Hindlimb muscle (tissue), 1 donor: ENCODE measurements at places on chromosomes 12 and 14. TPM values are rescaled to one million over a fixed set of nuclear protein-coding genes. Genes with fewer than 3 reads are reported as not detected.

The BATF gene
- polyA plus RNA-seq = 1.0 TPM

The ASB2 gene
- polyA plus RNA-seq = 31.7 TPM

The NPAS3 gene
- 3.8 TPM for polyA plus RNA-seq

GRCh38 chr12:95102916-95103671 lies 29.7 kb upstream of the NR2C1 start:
- DNase-seq = no peak

- no peak for DNase-seq
These were observed 43.9 kb upstream of the ATP23 start for GRCh38 chr12:57897286-57897974.

DNA sequence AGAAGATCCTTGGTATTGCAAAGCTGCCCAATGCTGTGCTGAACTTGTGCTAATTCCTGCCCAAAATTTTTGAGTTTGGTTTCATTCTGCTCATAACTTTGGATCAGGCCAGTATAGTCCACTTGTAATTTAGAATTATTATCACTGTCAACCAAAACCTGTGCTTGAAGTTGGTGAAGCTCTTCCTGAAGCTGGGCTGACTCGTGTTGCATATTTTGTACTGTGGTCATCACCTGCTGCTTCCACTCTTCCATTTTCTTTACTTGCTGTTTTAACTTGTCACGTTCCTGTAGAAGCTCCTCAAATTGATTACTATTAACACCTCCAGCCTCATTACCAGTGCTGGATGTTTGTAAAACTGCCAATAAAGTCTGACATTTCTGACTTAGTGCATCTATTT lies 35.8 kb downstream of the TRIP11 start:
- no peak for DNase-seq

DNA sequence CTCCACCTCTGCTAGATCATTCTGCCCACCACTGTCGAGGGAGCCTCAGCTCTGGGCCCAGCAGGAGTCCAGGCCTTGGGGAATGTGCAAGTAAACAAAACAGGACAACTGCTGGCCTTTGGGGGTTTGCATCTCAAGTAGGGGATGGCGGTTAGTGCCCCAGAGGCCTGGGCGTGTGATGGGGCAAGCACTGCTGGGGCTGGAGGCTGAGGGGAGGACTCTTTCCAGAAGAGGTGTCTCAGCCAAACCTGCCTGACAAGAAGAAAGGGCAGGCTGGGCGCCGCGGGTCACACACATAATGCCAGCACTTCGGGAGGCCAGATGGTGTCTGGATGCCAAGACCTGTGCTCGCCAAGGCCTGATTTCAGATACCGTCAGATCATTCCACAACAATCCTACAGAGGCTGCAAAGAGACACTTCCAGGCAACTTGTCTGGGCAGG lies 8.6 kb upstream of the ALDH2 start:
- DNase-seq = no peak

- DNase-seq = no peak
These were observed 41.1 kb downstream of the RPS29 start for GRCh38 chr14:49545071-49545470.

DNA sequence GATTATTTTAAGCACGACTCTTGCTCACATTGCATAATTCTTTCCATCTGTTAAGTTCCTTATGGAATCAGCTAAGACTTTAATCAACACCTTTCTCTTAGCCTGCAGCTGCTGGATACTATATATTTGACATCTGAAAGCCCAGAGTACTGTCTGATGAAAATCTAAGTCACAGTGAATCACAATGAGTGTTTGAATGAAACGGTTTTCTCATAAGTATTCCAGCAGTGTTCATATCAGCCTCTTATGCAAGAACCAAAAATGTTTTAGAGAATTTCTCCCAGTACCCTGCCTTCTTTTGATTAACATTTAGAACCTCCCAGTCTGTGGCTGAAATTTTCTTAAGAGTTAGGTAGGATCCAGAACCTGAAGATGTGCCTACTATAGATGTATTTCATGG lies 55.6 kb downstream of the FRMD6 start:
- no peak for DNase-seq

- no peak for DNase-seq
These were observed 153.7 kb downstream of the PRKD1 start for GRCh38 chr14:29773990-29774389.

- DNase-seq = no peak
These were observed 21.7 kb upstream of the KRT83 start for GRCh38 chr12:52342781-52343490.

- DNase-seq = no peak
These were observed 68.7 kb downstream of the ARF6 start for GRCh38 chr14:49961270-49962222.
